ENCODE measurements at places on chromosomes 7 and 10.
A peak's percentile ranks its signal among the peaks of the same experiment; 100 is the strongest.

DNA sequence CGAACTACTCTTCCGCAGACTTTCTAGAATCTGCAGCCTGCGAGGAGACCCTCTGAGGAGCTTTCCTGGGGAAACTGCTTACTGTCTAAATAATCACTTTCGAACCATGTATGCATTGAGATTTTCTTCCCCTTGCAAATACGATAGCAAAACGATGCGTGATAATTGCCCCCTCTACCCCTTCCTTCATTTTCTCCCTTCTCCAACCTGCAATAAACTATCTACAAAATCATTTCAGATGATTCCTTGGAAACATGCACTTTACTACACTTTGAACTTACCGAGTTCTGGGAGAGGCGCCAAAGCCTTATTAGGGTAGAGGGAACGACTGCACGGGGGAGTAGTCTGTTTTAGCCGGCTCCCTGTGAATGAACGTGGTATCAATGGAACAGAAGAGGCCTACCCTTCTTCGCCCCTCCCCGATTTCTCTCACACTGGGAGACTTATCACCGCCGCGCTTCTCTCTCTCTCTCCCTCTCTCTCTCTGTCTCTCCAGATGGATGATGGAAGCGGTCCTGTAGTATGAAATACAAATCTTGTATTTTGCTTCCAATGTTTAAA is at the start of gene FGFBP3:
Gene FGFBP3 (minus strand): TSS at position 370 of the 561 bp plus-strand sequence. CDS start 517 bp downstream, outside the sequence.
- DNase-seq, result no peak

- no peak for DNase-seq
Measured at GRCh38 chr7:55641811-55642210, 69.5 kb upstream of the VOPP1 start.

DNA sequence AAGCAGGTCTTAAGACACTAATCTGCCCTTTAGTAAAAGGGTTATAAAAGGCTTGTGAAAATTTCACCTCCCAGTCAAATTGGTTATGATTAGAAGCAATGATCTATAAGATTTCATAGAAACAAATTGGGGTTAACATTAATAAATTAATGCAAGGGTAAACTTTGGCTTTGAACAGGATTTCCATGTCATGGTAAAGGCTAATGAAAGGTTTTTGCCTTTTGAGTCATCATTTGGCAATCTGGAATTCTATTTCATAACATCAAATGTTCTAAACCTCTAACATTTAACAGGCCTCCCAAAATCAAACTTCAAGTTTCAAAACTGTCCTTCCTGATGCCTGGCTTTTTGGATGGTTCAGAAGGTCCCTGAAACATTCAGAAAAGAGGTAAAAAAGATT is 62.4 kb downstream of the COA1 start:
- no peak for DNase-seq

DNA sequence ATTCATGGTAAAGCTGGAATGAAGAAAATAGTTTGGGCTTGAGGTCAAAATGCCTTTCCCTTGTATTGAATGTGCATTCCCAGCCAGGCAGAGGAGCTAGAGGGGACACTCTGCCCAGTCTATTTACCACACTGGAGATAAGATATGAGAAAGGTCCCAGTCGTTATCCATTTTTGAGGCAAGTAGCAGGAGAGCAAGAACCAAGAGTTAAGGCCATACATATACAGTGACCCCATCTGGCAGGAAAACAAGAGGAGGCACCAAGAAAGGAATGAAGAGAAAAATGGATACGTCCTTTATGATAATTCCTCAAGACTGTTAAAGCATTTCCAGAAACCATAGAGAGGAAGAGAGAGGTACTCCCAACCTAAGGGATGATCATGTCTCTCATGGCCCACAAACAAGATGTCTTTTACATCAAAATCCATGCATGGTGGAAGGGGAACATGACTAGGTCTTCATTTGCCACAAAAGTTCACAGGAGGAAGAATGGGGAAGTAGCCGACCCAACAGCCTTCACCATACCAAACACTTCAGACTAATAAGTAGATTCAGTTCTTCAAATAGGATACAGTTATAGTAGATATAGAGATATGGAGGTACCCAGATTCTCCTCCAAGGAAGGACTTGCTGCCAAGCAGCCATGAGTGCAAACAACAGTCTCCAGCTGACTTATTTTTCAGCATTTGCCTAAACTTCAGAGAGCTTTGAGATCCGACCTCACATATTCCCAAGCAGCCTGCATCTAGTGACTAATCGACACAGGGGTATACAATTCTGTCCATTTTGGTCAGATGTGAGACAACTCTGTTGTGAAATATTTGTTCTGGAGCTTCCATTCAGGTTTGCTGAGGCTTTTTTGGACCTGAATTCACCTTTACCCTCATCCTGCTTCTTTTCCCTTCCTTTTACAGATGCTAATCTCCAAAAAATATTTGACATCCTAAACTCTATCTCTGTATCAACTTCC is 61.1 kb upstream of the CCDC71L start:
- no peak for DNase-seq

DNA sequence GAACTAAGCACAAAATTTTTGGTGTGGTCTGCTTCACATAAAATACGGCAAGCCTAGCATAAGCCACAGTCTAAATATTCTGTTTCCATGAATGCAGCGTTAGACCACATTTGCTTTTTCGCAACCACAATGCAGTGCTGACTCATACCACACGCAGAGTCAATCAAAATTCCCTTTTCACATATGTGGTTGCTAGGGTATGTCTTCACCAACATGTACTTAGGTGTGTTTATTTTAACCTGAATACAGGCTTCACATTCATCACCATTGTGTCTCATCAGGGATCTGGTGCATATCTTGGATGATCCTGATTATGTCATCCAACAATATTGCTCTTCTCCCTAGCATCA is 90.8 kb downstream of the CHN2 start:
- DNase-seq, result peak; percentile 4

GRCh38 chr7:109763611-109764010 is 1193.9 kb downstream of the DNAJB9 start:
- no peak for DNase-seq

Data from activated CD8-positive, alpha-beta memory T cell treated with anti-CD3 and anti-CD28 coated beads for 1 hour (primary cell).